ENCODE measurements at places on chromosomes 3 and 15. TPM values are rescaled to one million over a fixed set of nuclear protein-coding genes. Genes with fewer than 3 reads are reported as not detected.

MYRIP gene
- total RNA-seq, result not detected

NTRK3 gene
- 0.88 TPM for total RNA-seq

MASP1 gene
- total RNA-seq, result not detected

NEK10 gene
- total RNA-seq, result 0.19 TPM

ANKRD63 gene
- total RNA-seq, result not detected

FANCD2OS gene
- total RNA-seq, result not detected

FOXL2 gene
- not detected for total RNA-seq

LRRC49 gene
- total RNA-seq, result 0.14 TPM

AMT gene
- total RNA-seq, result 3.6 TPM

A4GNT gene
- total RNA-seq, result not detected

TERC gene
- 11.1 TPM for total RNA-seq

MESP1 gene
- total RNA-seq, result 4.6 TPM

KBTBD13 gene
- total RNA-seq, result not detected

DNAJB8 gene
- not detected for total RNA-seq

IQCH gene
- total RNA-seq, result 2.1 TPM

GLDN gene
- total RNA-seq, result not detected

CHRNB4 gene
- not detected for total RNA-seq

LDHAL6B gene
- not detected for total RNA-seq

C15orf62 gene
- 0.80 TPM for total RNA-seq

DPPA2 gene
- not detected for total RNA-seq

ABHD17C gene
- 6.7 TPM for total RNA-seq

CHD2 gene
- 149 TPM for total RNA-seq

TMEM108 gene
- total RNA-seq, result not detected

ILDR1 gene
- 0.09 TPM for total RNA-seq

Measured in activated CD4-positive, alpha-beta T cell treated with anti-CD3 and anti-CD28 coated beads for 36 hours (primary cell).